ENCODE measurements at places on chromosomes 5 and 9. TPM values are rescaled to one million over a fixed set of nuclear protein-coding genes. Genes with fewer than 3 reads are reported as not detected.

- no peak for DNase-seq
These were observed 11.6 kb downstream of the TRAF1 start for GRCh38 chr9:120914953-120915352.

DNA sequence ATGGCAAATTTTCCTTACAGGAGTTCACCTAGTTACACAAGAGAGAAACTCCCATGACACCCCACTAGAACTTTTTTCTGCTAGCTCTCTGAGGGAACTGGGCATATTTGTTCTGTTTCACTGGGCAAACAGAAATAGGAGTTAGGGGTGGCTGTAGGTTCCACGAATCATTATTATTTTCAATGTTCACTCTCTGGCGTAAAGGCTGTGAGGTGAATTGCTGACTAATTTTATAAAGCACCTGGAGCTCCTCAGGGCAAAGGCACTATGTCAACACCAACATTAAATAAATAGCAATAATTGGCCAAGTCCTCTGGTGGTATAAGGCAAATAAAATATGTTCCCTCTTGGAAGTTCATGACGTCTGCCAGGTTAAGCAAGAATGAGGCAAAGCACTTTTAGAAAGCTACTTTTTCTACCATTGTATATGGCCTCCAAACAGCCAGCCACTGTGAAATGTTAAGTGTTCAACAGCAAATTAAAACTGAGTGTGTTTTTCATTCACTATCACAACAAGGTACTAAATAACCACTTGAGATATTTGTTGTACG lies 344.6 kb downstream of the PDE4D start:
- peak; percentile 53 for DNase-seq

DNA sequence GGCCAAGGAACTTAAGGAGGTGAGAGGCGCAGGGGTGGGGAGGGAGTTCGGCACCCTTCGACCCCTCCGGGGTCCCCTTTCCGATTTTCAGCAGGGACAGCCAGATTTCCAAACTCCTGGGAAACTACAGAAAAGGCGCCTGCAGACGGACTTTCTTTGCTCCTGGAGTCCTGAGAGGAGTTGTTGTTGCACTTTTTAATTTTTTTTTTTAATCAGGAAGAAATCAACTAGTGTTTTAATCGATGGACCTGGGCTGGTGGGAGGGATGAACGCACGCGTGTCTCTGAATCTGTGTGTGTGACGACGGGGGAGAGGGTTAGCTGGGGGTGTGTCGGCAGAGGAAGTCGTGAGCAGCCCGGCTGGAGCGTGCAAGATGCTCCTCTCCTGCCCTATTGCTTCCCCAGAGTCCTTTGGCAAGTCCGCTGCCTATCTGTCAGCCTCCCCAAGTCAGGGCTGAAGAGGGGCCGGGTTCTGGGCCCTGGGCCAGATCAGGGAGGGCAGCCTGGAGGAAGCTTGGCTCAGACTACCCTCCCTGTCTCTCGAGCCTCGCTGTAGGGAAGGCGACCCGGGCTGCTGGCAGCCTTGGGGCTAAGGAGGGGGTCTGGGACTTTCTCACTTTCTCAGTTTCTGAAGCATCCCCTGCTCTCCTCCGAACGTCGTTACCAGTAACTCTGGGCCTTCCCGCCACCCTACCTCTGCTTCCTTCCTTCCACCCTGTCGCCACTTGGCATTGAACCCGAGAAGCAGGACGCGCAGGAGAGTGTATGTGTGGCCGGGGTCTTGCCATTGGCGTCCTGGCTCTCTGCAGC lies 731 bp downstream of the PRR16 start:
- peak; percentile 60 for DNase-seq

DNA sequence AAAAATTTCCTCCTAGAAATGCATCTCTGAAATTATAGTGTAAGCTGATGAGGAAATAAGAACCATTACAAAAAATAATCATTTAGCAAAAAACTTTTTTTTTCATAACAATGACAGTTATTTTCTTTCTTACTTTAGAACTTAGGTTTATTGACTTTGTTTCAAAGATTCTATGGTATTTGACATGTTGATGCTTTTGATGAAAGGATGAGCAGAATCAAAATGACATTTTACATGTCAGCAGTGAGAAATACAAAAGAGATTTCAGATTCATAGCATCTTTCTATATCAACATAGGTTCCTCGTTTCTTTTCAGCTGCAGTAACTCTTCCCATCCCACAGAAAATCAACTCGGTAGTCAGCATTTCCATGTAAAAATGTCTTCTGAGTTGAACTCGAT lies 1226.6 kb upstream of the C9orf72 start:
- no peak for DNase-seq

DNA sequence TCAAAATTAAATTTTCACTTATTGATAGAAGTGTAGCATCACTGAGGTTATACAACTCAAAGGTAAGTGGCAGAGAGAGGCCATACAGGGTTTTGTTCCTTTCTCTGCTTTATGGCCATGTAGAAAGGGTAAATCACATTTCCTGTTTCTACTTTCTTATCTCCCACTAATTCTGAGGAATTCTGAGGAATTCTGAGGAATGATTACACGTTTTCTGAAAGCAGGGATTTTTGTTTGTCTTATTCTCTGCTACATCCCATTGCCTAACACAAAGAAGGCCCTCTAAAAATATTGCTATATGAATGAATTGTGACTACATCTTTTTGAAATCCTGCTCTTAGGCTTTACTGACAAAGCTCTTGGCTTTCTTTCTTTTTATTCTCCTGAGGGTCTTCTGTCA lies 516.9 kb upstream of the ZNF608 start:
- no peak for DNase-seq

DNA sequence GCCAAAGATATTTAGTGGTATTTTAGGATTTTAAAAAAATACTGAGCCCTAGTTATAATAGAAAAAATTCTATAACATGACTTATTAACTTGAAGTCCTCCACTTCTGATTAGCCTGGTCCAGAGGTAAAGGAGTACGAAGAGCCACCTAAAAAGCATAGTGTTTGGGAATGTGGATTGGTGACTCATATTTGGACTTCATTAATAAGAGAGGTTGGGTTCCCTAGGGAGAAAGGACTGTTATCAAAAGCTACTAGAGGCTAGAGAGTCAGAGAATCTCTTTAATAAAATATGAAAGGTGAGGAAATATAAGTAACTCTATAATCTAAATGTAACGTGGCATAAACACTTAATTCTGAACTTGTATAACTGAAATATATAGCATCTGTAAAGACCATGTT lies 180.7 kb upstream of the TARS1 start:
- no peak for DNase-seq

DNA sequence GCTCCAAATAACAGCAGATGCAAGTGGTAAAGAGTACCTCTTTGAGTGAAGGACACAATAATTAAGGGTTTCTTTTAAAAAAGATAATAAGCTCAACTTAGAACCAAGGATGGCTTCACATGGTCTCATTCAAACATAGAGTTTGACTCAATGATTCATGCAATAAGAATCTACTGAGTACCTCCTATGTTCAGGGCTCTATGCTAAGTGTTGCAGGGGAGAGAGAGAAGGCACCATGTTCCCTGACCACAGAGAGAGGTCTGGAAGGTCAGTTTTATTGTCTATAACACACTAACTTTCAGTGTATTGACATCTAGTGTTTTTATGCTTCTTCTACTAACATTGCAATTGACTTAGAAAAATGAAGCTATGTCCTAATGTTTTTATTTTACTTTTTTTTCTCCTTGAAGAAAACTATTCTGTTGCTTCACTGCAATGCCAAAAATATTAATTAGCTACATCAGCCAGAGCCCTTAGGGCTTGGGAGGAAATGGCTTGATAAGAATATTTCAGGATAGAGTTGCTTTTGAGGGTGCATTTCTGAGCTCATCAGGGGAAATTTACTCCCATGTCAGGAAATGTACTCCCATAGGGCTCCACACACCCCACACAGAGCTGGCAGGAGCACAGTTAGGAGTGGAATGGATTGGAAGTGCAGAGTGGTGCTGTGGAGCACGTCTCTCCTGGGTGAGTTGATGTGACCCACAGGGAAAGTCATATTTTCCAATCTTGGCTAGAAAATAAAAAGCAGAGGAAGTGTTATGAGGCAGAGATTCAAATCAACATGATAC lies 106.6 kb downstream of the PDE8B start:
- no peak for DNase-seq

DNA sequence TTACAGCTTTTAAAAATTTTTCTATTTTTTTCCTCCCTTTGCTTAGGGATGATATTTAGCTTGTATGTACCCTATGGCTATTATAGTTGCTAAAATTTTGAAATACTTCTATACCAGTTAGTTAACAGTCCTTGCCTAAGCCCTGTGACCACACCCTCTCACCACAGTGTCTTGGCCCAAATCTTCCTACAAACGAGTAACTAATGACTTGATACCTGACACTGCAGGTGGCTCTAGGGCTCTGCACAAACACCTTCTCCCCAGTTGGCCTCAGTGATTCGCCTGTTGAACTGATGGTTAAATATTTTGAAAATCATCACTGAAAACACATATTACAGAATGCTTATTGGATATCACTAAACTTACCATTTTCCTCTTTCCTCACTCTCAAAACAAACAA lies 449.6 kb upstream of the CHD1 start:
- DNase-seq, result no peak

- no peak for DNase-seq
These were observed 2.5 kb downstream of the SEMA5A start for GRCh38 chr5:9543311-9543920.

DNA sequence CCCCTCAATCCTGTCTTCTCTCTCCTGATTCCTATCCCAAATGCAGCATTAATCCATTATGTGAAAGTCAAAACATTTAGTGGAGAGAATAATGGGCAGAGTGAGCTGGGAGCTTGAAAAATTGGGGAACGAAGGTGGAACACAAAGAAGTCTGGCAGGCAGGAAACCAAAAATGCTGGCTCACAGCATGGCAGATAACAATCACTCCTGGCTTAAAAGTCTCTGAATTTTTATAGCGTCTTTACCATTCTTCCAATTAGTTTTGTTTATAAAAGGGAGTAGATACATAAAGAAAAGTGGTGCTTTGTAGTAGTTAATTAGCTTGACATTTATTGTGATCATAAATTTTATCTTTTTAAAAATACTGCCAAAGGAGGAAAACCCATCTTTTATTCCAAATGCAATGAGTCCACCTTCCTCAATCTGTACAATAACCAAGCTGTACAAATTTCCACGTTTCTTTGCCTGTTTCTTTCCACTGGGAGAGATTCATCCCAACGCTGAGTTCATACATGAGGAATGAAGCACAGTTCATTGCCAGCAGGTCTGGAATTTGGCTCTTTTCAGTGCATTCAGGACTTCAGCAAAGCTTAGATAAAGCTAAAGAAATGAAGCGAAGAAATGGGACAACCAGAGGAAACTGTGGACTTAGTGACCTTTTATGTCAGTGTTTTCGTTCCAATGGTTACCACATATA lies 174.7 kb downstream of the HMHB1 start:
- no peak for DNase-seq

GRCh38 chr9:108815156-108815555 lies 40.6 kb downstream of the ACTL7B start:
- DNase-seq, result no peak

DNA sequence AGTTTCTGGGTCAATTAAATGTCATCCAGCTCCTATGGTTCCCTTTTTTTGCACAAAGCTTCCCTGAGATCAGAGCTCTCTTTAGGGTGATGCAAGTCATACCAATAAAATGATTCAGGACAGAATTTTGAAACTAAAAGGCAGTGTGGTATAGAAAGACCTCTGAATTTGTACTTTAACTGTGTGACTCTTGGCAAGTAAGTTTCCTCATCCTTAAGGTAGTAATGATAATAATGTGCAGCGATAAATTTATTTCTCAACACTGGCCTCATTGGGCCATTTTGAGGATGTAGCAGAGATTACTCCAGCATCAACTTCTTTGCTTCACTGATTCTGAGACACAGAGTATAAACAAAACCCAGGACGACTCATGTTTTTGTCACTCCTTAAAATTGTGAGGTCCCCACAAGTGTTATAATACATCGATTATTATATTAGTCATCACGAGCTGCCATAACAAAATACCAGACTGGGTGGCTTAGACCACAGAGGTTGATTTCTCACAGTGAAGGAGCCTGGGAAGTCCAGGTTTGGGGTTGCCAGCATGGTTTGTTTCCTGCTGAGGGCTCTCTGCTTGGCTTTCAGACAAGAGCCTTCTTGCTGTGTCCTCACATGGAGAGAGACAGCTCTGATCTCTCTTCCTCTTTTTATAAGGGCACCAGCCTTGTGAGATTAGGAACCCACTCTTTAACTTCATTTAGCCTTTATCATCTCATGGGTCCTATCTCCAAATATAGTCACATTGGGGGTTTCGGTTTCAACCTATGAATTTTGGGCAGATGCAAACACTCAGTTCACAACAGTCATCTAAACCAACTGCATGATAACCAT lies 293.0 kb downstream of the ZNF608 start:
- DNase-seq, result no peak

- DNase-seq, result no peak
These were observed 195.3 kb upstream of the KLF9 start for GRCh38 chr9:70609542-70610286.

GRCh38 chr9:130426883-130427282 lies 17.9 kb upstream of the ASS1 start:
- DNase-seq, result no peak

DNA sequence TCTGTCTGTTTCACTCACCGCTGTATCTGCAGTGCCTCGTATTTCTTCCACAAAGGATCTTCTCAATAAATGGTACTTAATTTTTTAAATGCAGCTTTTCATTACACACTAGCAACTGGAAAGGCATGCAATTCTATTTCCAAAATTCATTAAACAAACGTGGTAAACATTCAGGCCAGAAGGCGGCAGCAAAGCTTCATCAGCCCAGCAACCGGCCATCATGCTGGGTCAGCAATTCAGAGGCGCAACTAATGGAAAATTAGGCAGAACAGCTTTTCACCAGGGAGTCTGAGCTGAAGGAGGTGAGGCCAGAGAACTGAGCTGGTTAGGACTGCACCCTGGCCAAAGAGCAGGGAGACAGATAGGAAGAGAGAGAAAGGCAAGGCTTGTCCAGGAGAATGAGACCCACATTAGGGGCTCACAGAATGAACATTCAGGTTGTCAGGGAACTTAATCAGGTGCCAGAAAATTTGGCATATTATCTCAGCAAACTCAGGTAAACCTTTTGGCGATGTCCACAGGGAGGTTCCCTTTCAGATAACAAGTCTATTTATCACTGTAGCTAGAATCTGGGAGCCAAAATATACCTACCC lies 17.7 kb upstream of the RNF180 start:
- DNase-seq, result peak; percentile 67

- no peak for DNase-seq
These were observed 14.2 kb upstream of the KIF27 start for GRCh38 chr9:83935276-83935935.

Gene FGF10
- 45.5 TPM for polyA plus RNA-seq

Gene PCDHA6
- 0.21 TPM for polyA plus RNA-seq

Gene SLC23A1
- 1.1 TPM for polyA plus RNA-seq

Gene FAM240B
- polyA plus RNA-seq, result not detected

Gene RNF145
- polyA plus RNA-seq, result 107 TPM

Gene GPX3
- polyA plus RNA-seq, result 140 TPM

Gene MAMDC2
- polyA plus RNA-seq, result 6.7 TPM

Gene SIT1
- polyA plus RNA-seq, result 0.43 TPM

Gene NRARP
- 9.0 TPM for polyA plus RNA-seq

All from right lung (tissue), 10 donors.